ENCODE measurements at places on chromosomes 4 and X. TPM values are rescaled to one million over a fixed set of nuclear protein-coding genes. Genes with fewer than 3 reads are reported as not detected.

The COL4A5 gene
- total RNA-seq, result not detected

The ENPEP gene
- total RNA-seq, result not detected

The LEF1 gene
- total RNA-seq, result 498 TPM

The CHRDL1 gene
- not detected for total RNA-seq

The PGAM4 gene
- total RNA-seq, result not detected

The ATOH1 gene
- total RNA-seq, result not detected

The FRAS1 gene
- total RNA-seq, result not detected

The NOX1 gene
- total RNA-seq, result not detected

The ANOS1 gene
- not detected for total RNA-seq

The MAGEC2 gene
- total RNA-seq, result not detected

The RUFY3 gene
- total RNA-seq, result 28.6 TPM

The HPF1 gene
- 19.8 TPM for total RNA-seq

- peak overlapping the region; percentile 36 for H3K4me3 ChIP-seq
- H3K4me1 ChIP-seq, result peaks cover 33% of the 10 kb centered on the region
- peak; percentile 71 for DNase-seq
- peak overlapping the region; percentile 15 for H3K27ac ChIP-seq
- H3K27me3 ChIP-seq, result no peaks in the 10 kb centered on the region
Measured at GRCh38 chr4:26985873-26986272, 125.2 kb downstream of the STIM2 start.

DNA sequence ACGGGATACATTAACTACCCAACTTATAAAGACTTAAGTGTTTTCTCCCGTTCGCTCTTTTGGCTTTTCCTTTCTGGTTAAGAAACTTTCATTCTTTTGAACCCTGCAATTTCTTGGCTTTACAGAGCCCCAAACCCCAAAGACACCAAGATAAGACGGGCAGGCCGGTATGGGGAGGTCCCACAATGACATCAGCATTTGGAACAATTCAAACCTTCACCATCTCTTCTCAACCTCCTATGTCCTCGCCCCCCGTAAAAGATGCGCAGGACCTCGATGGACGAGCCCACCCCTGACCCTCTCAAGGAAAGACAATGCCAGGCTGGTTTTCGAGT, 999 bp downstream of the ZNF518B start:
- peaks cover 5% of the 10 kb centered on the region for H3K27me3 ChIP-seq
- H3K4me1 ChIP-seq, result peaks cover 28% of the 10 kb centered on the region

DNA sequence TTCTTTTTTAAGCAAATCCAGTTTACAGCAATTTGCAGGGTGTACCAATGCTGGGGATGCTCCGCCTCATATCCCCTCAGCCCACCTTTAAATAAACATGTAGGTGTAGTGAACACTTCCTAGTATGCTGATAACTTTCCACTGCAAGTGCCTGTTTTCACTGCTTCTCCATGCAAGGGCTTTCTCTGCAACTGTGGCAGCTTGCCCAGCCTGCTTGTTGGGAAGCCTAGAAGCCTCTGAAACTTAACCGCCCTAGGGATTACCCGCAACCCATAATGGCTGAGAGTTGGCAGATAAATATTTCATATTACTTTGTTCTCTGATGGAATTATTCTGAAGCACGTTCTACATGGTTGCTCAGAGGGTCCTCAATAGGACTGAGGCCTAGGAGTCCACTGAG, 253.7 kb upstream of the DDX53 start:
- no peaks in the 10 kb centered on the region for H3K27me3 ChIP-seq
- no peaks in the 10 kb centered on the region for H3K4me1 ChIP-seq
- H3K36me3 ChIP-seq, result no peaks in the 10 kb centered on the region
- no peak for DNase-seq
- no peak overlapping the region for H3K27ac ChIP-seq

GRCh38 chr4:183602557-183603027, 56.4 kb downstream of the RWDD4 start:
- H3K27me3 ChIP-seq, result peaks cover 2% of the 10 kb centered on the region
- no peak overlapping the region for H3K27ac ChIP-seq
- H3K36me3 ChIP-seq, result no peaks in the 10 kb centered on the region
- H3K4me1 ChIP-seq, result no peaks in the 10 kb centered on the region
- no peak for DNase-seq

GRCh38 chr4:120055162-120055561, 11.5 kb downstream of the MAD2L1 start:
- H3K36me3 ChIP-seq, result peaks cover 26% of the 10 kb centered on the region
- no peak for DNase-seq
- peaks cover 6% of the 10 kb centered on the region for H3K4me1 ChIP-seq

DNA sequence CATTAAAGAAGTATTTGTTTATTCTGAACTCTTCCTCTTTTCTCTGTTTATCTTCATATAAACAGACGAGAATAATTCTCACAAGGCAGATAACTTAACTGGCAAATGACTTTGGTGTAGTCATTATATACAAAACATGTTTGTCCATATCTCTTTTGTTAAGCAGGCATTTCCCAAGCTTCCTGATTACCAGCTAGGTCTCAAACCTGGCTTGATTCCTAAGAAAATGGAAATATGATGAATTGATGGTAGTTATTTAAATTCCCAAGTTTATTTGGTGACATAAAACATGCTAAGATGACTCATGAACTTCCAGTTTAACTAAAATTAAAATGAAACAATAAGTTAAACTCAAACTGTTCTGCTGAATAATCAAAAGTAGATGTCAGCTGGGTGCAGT, 96.8 kb downstream of the ARSJ start:
- no peak overlapping the region for H3K4me3 ChIP-seq
- DNase-seq, result no peak
- H3K36me3 ChIP-seq, result no peaks in the 10 kb centered on the region
- H3K4me1 ChIP-seq, result no peaks in the 10 kb centered on the region

GRCh38 chr4:52106660-52107059, 55.6 kb downstream of the SPATA18 start:
- no peaks in the 10 kb centered on the region for H3K27me3 ChIP-seq
- no peak overlapping the region for H3K27ac ChIP-seq
- no peak for DNase-seq
- no peaks in the 10 kb centered on the region for H3K4me1 ChIP-seq
- H3K4me3 ChIP-seq, result no peak overlapping the region

DNA sequence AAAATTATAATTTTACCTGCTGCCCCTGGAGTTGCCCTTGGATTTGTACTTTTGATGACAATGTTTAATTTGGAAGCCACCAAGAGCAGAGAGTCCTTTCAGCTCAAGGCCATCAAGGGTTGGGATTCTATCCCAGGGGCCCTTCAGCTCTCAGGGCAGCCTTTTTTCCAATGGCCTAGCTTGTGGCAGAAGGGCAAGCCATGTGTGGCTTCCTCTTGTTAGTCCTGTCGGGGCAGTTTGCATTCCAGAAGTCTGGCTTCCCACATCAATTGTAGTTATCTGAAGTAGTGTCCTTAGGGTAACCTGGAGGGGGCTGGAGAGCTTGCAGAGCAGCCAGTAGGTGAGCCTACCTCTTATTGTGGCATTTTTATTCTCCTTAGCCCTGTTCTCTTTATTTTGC, 569.4 kb downstream of the TRAM1L1 start:
- no peaks in the 10 kb centered on the region for H3K4me1 ChIP-seq
- H3K27me3 ChIP-seq, result no peaks in the 10 kb centered on the region
- no peak for DNase-seq
- H3K36me3 ChIP-seq, result no peaks in the 10 kb centered on the region

DNA sequence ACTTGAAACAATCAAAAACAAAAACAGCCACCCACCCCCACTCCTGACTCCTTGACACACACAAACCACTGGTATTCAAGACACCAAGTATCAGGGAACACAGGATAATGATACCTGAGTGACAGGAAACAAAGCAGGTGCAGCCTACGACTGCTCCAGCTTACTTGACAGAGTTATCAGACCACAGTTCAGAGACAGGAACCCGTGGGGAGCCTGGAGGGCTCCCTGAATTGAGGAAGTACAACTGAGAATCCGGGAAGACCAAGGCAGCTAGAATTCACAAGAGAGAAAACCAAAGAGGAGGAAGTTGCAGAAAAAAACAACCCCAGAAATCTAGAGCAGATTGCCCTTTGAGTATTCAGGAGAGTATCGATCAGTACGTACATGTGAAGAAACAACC, 20.5 kb downstream of the COMMD8 start:
- peaks cover 8% of the 10 kb centered on the region for H3K4me1 ChIP-seq
- no peak overlapping the region for H3K27ac ChIP-seq
- no peaks in the 10 kb centered on the region for H3K27me3 ChIP-seq

GRCh38 chrX:23804578-23804977, 21.6 kb downstream of the SAT1 start:
- no peak overlapping the region for H3K4me3 ChIP-seq
- peaks cover 7% of the 10 kb centered on the region for H3K4me1 ChIP-seq
- H3K36me3 ChIP-seq, result no peaks in the 10 kb centered on the region
- no peak for DNase-seq
- H3K27ac ChIP-seq, result no peak overlapping the region

DNA sequence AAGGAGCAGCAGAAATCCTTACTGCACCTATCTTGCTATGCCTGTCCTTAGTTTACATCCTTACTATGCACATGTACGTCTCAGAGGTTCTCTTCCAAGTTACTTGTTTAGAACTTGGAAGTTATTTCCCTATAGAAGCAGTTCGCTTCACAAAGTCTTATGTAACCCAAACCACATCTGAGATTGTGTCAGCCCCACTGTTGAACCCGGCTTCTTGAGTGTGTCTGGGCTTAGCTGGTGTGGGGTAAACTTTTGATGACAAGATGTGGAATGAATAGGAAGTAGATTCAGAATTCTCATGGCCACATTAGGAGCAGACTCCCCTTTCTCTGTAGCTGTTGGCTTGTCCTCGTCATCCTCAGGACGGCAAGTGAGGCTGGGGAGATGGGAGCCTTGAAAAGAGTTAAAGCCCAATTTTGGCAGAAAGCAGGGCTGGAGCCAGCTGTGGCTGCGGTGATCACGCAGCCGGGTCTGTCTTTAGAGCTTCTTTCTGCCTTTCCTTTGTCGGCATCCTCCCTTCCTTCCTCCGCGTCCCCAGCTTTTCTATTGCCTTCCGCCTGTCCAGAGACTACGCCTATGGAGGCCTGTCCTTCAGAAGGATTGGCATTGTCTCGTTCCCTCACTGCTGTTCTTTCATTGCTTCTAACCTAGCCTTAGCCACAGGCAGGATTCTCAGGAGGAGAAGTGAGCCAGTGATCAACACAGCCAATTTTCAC, 23.0 kb upstream of the LIMCH1 start:
- no peaks in the 10 kb centered on the region for H3K4me1 ChIP-seq
- DNase-seq, result no peak
- H3K4me3 ChIP-seq, result no peak overlapping the region
- H3K36me3 ChIP-seq, result no peaks in the 10 kb centered on the region
- H3K27ac ChIP-seq, result no peak overlapping the region

- H3K27me3 ChIP-seq, result no peaks in the 10 kb centered on the region
- no peak overlapping the region for H3K4me3 ChIP-seq
- no peaks in the 10 kb centered on the region for H3K36me3 ChIP-seq
Measured at GRCh38 chrX:107686792-107687191, 58.5 kb downstream of the PRPS1 start.

- no peak overlapping the region for H3K4me3 ChIP-seq
- no peaks in the 10 kb centered on the region for H3K4me1 ChIP-seq
- H3K36me3 ChIP-seq, result no peaks in the 10 kb centered on the region
Measured at GRCh38 chr4:124329134-124329533, 383.4 kb downstream of the ANKRD50 start.

DNA sequence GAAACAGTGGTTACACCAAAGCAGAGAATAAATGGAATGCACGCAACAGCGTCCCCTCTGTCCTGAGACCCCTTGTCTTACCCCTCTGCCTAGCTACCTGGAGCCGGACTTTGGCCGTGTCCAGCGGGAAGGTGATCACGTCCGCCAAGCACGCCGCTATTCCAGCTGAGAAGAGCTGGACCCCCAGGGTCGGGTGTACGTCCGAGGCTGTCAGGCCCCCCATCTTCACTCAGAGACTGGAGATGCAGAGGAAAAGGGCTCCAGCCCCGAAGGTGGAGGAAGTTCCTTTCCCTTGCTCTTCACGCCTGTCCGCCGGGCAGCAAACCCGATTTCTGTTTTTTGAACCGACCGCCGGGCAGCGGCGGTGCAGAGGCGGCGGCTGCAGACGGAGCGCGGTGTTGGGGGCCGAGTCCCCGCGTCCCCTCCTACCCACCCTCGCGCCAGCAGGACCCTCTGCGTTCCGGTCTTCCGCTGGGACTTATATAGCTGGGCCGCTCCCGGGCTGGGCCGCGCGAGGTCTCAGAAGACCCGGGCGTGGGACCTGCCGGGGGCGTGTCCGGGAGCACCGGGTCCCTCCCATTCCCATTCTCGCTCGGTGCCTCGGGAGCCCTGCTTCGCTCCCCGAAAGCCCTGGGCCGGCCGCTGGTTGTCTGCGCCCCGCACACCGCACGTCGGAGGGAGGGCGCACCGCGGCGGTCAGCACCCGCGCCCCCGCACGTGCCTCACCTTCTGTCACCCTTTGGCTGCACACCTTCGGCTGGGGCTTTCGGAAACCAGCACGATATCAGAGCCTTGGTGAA, at the start of gene UCP1:
TSS of gene UCP1 (minus strand) at position 455 of the 800 bp plus-strand sequence. CDS start at position 223, 232 bp downstream.
- no peak within 1 kb of the TSS for H3K4me3 ChIP-seq
- no peak within 1 kb of the TSS for H3K27ac ChIP-seq
- no peak for DNase-seq

DNA sequence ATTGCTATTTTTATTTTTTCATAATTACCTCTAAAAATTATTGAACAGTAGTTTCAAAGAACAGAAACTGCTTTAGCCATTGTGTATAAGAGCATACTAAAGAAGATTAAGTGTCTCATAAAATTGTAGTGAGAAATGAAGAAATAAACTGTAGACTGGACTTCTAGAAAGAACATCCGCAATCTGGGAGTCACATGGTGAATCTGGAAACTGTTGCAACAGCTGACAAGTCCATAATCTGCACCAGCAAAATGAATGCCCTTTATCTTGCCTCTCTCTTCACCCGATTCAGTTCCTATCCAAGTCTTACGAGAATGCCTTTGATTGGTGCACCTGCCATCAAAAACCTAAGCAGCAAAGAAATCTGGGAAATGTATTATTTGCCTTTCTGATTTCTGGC, 312.9 kb downstream of the NAF1 start:
- H3K4me3 ChIP-seq, result no peak overlapping the region
- H3K4me1 ChIP-seq, result no peaks in the 10 kb centered on the region
- H3K36me3 ChIP-seq, result no peaks in the 10 kb centered on the region
- H3K27ac ChIP-seq, result no peak overlapping the region

DNA sequence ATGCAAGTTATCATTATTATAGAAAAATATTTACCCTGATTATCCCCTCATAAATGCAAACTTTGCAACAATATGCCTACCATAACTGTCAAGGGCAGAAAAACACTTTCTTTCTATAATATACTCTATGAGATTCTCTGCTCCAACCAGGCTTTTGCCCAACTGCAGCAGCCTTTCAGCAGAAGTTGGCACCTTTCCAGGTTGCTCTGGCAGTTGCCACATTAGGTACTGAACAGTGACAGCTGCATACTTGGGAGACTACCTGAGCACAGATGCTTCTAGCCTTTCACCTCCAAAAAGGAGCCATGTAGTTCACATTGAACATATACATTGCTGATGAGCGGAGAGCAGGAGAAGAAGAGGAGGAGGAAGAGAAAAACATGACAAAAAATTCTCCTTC, 69.5 kb upstream of the BRWD3 start:
- no peaks in the 10 kb centered on the region for H3K27me3 ChIP-seq
- H3K27ac ChIP-seq, result no peak overlapping the region
- no peak overlapping the region for H3K4me3 ChIP-seq
- H3K36me3 ChIP-seq, result no peaks in the 10 kb centered on the region
- H3K4me1 ChIP-seq, result no peaks in the 10 kb centered on the region
- no peak for DNase-seq

Data from activated CD4-positive, alpha-beta T cell treated with anti-CD3 and anti-CD28 coated beads, Interleukin-2, amount 10 ng/mL, durations not matched to agents 7 days and 5 days (primary cell).